ENCODE measurements at places on chromosomes 1 and 21. TPM values are rescaled to one million over a fixed set of nuclear protein-coding genes. Genes with fewer than 3 reads are reported as not detected.

DNA sequence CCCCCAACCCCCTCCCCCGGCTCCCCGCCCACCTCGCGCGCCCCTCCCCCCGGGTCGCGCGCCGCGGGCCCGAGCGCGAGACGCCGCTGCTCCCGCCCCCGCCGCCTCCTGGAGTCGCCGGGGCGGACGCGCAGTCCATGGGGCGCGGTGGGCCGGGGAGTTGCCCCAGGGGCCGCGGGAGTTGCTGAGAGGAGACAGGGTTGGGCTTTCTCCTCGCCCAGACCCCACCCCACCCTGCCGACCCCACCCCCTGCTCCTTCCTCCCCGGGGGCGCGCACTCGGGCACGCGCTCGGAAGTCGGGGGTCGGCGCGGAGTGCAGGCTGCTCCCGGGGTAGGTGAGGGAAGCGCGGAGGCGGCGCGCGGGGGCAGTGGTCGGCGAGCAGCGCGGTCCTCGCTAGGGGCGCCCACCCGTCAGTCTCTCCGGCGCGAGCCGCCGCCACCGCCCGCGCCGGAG lies at the start of gene LAMC1:
TSS of gene LAMC1 (plus strand) at position 275 of the 455 bp plus-strand sequence. CDS start 297 bp downstream, outside the sequence.
- H3K4me3 ChIP-seq = peak within 1 kb of the TSS; percentile 81
- no peaks in the 10 kb centered on the region for H3K36me3 ChIP-seq
- H3K27ac ChIP-seq = peak within 1 kb of the TSS; percentile 97
- H3K27me3 ChIP-seq = no peaks in the 10 kb centered on the region

Gene PDE4B
- 15.5 TPM for total RNA-seq

Gene LAMC1
- total RNA-seq = 291 TPM

Gene SPRR2B
- not detected for total RNA-seq
